ENCODE measurements at places on chromosomes 12 and 14. TPM values are rescaled to one million over a fixed set of nuclear protein-coding genes. Genes with fewer than 3 reads are reported as not detected.

Gene KIF26A
- total RNA-seq: 1.4 TPM

Gene RILPL2
- 1.4 TPM for total RNA-seq

Gene RIPK3
- total RNA-seq: 0.95 TPM

Gene CCDC175
- total RNA-seq: not detected

Gene CACNA2D4
- total RNA-seq: 0.26 TPM

Gene C14orf180
- total RNA-seq: not detected

Gene LTBR
- total RNA-seq: 2.8 TPM
